ENCODE measurements at places on chromosomes 11 and 22.

- DNase-seq, result no peak
Measured at GRCh38 chr11:111691176-111691575, 75.0 kb downstream of the PPP2R1B start.

- DNase-seq, result no peak
Measured at GRCh38 chr11:47413908-47414684, 5.7 kb downstream of the SLC39A13 start.

DNA sequence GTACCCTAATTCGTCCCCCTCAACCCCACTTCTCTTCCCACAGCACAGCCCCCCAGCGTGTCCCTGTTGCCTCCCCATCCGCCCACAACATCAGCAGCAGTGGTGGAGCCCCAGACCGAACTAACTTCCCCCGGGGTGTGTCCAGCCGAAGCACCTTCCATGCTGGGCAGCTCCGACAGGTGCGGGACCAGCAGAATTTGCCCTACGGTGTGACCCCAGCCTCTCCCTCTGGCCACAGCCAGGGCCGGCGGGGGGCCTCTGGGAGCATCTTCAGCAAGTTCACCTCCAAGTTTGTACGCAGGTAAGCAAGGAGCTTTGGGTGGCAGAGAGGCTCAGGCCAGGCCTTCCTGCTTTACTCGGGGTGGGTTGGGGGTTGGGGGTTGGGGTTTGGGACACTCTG lies 12.2 kb downstream of the RCOR2 start:
- no peak for DNase-seq

GRCh38 chr11:83611600-83611999 lies 325.4 kb upstream of the CCDC90B start:
- no peak for DNase-seq

GRCh38 chr11:76251226-76251575 lies 44.9 kb upstream of the WNT11 start:
- DNase-seq, result no peak

- DNase-seq, result no peak
Measured at GRCh38 chr11:47857892-47858543, 9.9 kb upstream of the NUP160 start.

DNA sequence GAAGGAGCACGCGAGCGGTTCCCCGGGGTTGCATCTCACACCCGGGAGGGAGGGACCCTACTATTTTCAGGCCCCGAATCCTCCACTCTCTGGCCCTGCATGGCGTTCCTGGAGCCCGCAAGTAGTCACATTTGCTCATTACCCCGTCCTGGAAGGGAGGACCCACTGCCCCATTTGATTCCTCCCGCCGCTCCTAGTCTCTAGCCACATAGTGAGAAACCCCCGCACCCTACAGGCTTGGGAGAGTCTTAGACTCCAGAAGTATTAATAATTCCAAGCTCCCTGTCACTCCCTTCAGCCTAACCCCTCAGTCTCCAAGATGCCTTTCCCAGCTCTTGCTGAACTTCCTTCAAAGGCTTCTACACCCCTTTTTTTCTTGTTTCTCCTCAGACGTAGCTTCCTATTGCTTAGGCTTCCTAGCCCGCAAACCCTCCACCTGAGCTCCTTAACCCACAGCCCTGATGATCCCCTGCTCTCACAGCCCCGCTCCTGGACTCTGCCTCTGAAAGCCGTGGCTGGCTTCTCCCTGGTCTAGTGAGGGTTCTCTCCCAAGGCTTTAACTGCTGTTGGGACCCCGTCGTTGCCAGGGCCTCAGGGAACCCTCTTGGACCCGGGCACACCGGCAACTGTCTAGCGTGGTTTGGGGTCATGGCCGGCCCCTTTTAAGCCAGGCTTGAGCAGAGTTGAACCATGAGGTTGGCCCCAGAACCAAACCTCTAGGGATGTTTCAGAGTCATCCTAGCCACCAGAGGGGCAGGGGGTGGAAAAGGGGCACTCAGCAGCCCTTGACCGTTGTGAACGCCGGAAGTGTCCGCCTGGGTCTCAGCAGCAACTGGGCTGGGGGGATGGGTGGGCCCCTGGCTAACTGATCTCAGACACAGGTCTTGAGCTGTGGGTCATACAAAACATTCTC lies 862 bp downstream of the GGA1 start:
- DNase-seq, result no peak

DNA sequence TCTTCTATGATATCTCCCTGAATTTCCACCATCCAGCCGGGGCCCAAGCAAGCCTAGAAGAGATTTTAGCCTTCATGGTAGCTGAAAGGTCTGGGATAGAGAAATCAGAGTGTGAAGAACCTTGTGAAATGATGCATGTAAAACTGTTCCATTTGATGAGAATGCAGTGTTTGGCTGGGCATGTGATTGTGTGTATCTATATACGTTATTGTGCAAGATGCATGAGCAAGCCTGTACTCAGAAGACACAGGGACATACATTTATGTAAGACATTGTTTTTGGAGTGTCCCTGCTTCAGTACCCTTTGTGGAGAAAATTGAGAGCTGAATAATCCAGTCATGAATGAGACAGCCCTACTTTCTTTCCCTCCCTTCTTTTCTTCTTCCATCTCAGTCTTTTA lies 15.2 kb upstream of the OR52K2 start:
- DNase-seq, result no peak

GRCh38 chr11:76935042-76935441 lies 74.3 kb downstream of the ACER3 start:
- DNase-seq, result no peak

GRCh38 chr11:88194990-88195389 lies 19.7 kb upstream of the RAB38 start:
- no peak for DNase-seq

- DNase-seq, result no peak
Measured at GRCh38 chr11:127470306-127470884, 469.8 kb upstream of the KIRREL3 start.

DNA sequence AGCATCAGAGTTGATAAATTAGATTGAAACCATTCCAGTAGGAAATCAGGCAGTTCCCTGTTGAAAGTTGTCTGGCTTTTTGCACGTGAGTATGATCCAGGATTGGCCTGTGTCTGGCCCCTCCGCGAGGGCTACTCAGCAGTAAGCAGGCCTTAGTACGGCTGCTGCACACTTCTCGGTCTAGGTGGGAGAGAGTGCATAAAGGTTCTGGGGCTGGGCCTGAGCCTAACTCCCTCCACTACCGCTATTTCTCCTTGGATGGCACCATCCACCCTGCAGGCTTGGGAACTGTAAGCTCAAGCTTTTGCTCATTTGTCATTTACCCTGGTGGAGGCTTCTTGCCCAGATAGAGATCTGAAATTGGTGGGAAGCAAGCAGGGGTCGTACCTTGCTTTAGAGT lies 22.0 kb downstream of the TUB start:
- DNase-seq, result no peak

DNA sequence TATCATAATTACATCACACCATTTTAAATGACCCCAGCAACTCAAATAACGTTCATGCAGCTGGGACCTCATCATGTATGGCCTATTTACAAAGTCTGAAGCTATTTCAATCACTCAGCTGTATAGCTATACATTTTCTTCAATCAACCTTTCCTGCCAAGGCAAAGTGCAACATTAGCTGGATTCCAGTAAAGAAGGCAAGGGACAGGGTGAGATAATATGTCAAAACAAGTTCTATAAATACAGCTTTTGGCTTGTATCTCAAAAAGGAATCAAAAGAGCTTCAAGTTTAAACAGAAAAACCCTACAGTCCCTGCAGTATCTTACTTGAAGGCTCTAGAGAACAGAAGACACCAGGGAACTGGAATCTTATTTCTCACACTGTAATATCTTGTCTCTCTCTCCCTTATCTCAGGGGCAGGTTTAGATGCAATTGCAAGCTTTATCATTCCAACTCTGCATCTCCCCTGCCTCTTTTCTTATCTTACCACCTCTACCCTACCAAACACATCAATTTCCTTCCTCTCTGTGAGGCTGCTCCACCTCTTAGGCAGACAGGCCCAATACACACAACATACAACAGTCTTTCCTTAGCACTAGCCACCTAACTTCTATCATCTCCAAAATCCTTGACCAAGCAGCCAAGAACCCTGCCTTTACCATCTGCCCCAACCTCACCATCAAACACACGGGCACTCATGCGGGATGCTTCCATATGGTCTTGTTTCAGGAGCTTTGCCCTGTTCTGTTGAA lies 34.5 kb downstream of the CELF1 start:
- no peak for DNase-seq

DNA sequence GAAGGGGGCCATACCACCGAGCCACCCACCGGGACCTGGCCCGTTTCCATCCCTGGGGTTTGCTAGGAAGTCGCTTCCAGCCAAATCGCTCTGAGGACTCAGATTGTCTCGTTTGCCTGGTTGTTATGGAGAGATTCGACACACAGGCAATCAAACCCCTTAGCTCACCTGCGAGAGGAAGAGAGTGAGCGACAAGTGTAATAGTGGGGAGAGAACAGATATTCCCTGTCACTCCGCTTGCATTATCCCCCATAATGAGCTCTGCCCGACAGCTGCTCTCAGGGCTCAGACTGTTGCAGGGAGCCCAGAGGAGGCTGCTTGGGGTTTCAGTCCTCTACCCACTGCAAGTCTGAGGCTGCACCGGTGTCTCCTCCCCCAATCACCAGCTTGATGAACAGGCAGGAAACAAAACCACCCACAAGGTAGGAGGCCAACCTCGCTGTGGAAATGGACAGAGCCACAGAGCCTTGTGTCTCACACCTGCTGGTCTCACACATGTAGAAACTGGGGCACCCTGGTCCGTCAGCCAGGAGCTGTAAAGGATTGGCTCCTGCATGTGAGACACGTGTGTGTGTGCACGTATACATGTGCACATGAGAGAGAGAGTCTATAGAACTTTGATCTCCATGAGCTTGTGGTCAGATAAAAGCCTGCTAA lies 351.1 kb downstream of the BUD13 start:
- DNase-seq, result no peak

DNA sequence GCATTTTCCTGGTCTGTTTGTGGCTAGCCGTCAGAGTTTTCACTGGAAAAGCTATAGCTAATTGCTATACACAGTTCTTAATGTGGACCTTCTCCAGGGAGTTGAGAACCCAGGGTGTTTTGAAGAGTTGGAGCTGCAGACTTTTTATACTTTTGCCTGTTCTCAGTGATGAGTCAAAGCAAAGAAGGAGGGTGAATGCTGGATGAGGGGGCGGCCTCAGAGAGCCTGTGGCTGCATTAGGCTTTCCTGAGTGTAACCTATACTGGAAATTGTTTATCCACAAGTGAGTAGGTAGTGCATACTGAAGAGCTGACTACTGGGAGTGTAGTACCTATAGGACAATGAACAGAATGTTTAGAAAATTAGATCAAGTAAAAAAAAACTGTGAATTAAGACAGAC lies 79.7 kb upstream of the HORMAD2 start:
- DNase-seq, result no peak

- DNase-seq, result no peak
Measured at GRCh38 chr22:44646141-44646540, 55.9 kb upstream of the PRR5 start.

DNA sequence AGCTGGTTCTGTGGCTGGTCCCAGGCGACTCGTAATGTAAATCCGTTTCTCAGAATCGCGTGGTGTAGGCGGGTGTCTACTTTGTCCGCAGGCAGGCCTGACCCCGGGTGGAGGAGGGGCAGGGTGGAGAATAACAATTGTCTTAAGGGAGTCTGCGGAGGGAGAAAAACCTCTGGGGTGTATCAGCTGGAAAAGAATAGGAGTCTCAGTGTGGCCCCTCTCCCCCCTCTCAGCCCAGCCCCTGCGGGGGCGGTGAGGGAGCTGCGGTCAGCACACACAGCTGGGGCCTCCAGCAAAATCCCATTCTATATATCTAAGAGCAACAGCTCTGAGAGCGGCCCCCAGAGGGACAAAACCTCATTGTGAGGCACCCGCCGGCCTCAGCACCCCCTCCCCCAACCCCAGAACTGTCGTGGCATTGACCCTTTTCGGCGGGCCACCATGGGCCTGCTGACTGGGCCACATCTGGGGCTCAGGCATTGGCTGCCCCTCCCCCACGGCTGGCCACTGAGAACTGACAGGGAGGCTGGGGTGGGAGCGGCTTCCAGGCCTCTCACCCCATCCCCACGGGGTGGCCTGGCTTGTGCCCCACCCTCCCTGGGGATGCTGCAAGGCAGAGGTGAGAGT lies 2.7 kb upstream of the MYRF start:
- DNase-seq, result no peak

- DNase-seq, result no peak
Measured at GRCh38 chr22:41469218-41469851, 418 bp downstream of the ACO2 start.

GRCh38 chr22:45125188-45125587 lies 38.5 kb upstream of the NUP50 start:
- no peak for DNase-seq

- DNase-seq, result no peak
Measured at GRCh38 chr11:58193391-58193790, 4.5 kb downstream of the OR9Q2 start.

DNA sequence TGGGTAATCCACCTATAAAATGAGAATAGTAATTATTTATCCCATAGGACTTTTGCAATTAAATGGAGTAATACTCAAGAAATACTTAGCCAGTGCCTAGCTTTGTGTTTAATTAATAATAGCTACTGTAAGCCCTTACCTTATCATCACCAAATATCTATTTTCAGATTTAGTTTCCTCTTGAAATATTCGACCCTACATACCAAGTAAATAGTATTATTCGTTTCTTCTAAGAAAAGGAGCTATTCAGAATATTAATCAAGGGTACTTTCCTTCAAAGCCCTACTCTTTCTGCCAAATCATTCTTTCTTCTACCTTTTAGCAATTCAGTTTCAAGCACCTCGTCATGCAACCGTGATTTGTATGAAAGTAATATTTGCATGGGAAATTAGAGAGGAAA lies 6.7 kb downstream of the FBXO3 start:
- DNase-seq, result no peak

DNA sequence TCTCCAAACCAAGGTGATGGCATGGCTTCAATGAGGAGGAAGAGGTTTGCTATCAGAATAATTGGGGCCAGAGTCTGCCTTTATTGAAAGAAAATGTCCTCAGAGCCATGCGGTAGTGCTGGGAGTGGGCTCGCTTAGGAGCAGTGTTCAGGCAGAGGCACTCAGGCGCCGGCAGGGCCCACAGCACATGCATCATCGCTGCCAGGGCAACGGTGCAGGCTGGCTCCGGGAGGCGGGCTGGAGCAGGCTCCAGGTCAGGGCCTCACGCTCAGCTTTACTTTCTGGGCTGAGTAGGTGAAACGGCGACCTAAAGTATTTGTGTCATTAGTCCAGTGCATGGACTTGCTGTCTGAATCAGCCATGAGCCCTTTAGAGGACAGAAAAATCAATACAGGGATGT lies 169.9 kb upstream of the CCDC90B start:
- DNase-seq, result no peak

DNA sequence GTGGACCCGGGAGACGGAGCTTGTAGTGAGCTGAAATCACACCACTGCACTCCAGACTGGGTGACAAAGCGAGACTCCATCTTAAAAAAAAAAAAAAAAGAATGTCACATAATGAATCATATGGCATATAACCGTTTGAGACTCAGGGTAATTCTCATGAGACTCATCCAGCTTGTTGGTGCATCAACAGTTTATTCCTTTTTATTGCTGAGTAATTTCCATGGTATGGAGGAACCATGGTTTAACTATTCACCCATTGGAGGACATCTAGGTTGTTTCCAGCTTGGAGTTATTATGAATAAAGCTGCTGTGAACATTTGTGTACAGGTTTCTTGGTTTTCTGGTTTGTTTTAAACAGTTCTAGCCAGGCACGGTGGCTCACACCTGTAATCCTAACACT lies 25.3 kb downstream of the PPARA start:
- DNase-seq, result no peak

- DNase-seq, result no peak
Measured at GRCh38 chr22:37284805-37285355, 2.6 kb downstream of the CYTH4 start.
